ENCODE measurements at places on chromosomes 12 and 14. TPM values are rescaled to one million over a fixed set of nuclear protein-coding genes. Genes with fewer than 3 reads are reported as not detected.
A peak's percentile ranks its signal among the peaks of the same experiment; 100 is the strongest.

- DNase-seq = no peak
Observed at GRCh38 chr14:37087520-37087919, 84.9 kb downstream of the SLC25A21 start.

- DNase-seq = peak; percentile 92
Observed at GRCh38 chr14:93112891-93113677, 2.6 kb downstream of the ITPK1 start.

GRCh38 chr12:45216983-45217485 lies 1.1 kb downstream of the ANO6 start:
- no peak for DNase-seq

DNA sequence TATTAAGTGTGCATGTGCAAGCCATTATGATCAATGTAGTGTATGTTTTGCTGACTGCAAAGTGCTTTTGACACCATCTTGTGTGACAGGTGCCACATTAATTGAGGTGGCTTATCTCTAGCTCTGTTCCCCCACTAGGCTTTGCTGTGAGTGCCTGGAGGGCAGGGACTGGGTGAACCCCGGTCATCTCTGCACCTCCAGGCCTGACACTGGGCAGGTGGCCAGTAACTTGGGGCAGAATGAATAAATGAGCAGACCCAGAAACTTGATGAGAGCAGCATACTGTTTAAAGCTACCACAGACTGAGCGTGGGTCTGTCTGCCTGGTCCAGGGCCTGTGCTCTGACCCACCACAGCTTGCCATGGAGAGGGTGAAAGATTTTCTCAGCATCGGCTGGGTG lies 151.6 kb downstream of the CALM1 start:
- DNase-seq = no peak

- DNase-seq = no peak
Observed at GRCh38 chr12:108596854-108597558, 878 bp downstream of the TMEM119 start.

- DNase-seq = no peak
Observed at GRCh38 chr14:88611878-88612277, 49.0 kb downstream of the ZC3H14 start.

DNA sequence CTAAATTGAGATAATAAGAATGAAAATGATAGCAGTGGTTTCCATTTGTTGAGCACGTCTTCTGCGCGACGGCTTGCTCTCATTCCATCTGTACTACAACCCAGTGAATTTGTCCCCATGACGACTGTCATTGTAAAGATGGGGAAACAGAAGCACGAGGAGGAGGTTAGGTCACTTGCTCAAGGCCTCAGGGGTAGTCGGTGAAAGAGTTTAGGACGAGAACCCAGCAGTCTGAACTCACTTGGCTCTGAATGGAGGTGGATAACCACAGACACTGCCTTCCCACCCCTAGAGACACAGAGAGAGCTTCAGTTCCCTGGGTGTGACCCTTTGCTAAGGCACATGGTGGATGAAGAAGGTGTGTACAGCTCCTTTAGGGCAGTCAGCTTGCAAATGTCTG lies 30.9 kb upstream of the PLEKHG3 start:
- DNase-seq = no peak

DNA sequence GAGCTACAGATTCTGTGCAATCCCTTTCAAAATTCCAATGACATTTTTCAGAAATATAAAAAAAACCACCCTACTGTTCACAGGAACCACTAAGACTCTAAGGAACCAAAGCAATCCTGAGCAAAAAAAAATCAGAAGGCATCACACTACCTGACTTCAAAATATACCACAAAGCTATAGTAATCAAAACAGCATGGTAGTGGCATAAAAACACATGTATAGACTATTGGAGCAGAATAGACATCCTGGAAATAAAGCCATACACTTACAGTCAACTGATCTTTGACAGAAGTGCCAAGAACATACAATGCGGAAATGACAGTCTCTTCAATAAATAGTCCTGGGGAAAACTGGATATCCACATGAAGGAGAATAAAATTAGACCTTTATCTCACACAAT lies 56.5 kb downstream of the EGLN3 start:
- no peak for DNase-seq

- no peak for DNase-seq
Observed at GRCh38 chr12:68121143-68121542, 38.4 kb downstream of the IFNG start.

DNA sequence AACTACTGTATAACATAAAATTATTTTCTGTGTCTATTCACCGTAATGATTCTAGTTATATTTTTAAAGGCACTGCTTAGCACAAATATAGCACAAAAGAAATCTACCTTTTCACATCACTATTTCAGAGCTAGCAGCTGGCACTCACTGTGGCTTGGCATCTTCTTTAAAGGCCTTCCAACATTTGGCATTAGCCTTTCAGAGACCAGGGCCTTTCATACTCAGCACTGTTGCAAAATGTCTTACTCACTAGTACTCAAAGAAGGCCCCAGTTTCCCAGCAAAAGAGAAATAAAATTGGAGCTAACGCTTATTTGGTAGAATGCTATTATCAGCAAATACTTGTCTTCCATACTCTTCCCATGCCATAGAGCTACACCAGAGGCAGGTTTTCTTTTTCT lies 238.4 kb downstream of the MED13L start:
- DNase-seq = no peak

DNA sequence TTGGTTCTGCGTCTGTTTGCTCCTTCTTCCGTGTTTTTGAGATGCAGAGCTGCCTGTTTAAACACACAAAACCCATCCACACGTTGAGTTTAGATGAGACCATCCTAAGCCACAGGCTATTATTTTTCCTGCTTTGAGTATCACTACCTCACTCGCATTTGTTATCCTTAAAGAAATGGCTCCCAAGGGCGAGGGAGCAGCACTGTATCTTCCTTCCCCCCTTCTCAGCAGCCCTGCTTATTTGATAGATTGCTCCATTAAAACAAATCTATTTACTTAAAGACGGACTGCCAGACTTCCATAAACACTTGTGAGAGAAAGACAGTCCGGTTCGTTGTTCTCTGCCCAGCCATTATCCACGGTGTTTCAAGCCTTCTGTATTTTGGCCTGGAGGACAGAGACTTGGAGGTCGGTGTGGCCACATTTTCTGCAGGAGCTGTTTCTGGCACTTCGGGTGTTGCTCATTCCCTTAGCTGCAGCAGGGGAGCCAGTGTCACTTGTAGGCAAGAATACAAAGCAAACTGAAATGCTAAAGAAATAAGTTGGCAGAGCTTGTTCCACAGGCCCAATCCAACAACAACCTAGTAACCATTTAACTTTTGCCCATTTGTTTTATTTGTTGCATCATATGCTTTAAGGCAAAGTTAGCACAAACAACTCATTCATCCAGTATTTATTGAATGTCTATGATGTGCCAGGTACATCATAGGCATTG lies 275.4 kb downstream of the TTC6 start:
- no peak for DNase-seq

DNA sequence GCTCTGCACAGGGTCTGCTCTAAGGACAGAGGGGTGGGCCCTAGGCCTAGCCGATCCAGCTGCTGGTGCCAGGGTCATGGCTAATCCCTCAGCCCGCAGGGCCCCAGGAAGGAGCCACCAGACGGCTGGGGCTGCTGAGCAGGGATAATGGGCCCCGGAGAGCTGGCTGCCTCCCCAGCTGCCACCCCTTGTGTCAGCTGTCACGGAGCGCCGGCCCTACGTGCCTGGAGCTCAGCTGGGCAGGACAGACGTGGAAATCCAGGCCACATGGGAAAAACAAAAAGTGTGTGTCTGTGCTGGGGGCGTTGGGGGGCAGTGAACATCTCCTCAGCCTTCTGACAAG lies 36.2 kb downstream of the CHGA start:
- DNase-seq = peak; percentile 64

DNA sequence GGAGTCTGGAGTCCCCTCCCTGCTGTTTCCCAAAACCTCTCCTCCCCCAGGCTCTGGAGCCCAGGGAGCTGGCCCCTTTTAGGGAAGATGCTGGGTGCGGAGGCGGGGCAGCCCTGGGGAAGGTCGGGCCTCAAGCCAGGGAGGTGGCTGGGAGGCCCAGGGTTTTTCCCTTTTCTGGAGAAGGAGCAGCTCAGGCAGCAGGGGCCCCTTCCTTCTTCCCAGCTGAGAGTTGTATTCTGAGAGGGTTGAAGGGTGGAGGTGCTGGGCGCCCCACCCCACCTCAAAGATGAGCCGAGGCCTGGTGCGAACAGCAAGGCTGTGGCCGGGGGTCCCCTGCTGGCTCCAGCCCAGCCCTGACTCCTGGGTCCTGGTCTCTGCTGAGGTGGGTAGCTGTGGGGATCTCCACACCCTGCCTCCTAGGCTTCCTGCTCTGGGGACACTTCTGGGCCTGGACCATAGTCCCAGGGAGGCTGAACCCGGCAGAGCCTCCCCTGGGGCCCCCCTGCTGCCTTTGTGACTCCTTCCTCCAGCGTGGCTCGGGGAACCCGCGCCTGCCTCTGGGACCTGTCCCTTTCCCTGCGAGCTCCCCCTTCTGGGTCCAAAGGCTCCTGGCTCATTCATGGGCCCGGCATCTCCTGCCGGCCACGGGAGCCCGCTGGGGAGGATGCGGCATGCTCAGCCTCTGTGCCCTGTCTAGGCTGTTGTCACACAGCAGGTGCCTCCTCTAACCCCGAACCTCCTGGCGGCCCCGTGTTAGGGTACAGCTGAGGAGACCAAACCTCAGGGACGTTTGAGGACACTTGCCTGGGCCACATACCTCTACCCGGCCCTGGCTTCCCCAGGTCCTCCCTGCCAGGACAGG lies 4.4 kb downstream of the TRMT61A start:
- DNase-seq = no peak

- peak; percentile 1 for DNase-seq
Observed at GRCh38 chr12:78888568-78888967, 24.0 kb downstream of the SYT1 start.

GCN1 gene
- total RNA-seq = 112 TPM

APEX1 gene
- total RNA-seq = 70.1 TPM

KRT7 gene
- total RNA-seq = 95.8 TPM

ADAMTS20 gene
- 0.55 TPM for total RNA-seq

Data from stomach (tissue), 19 donors.